Left ventricle myocardium superior (tissue), 1 donor: ENCODE measurements at places on chromosomes 1 and 21. TPM values are rescaled to one million over a fixed set of nuclear protein-coding genes. Genes with fewer than 3 reads are reported as not detected.

- peak; percentile 66 for DNase-seq
Measured at GRCh38 chr1:227944931-227945890, 2.5 kb downstream of the WNT9A start.

The NBPF20 gene
- 0.50 TPM for total RNA-seq

The ACTL8 gene
- not detected for total RNA-seq

DNA sequence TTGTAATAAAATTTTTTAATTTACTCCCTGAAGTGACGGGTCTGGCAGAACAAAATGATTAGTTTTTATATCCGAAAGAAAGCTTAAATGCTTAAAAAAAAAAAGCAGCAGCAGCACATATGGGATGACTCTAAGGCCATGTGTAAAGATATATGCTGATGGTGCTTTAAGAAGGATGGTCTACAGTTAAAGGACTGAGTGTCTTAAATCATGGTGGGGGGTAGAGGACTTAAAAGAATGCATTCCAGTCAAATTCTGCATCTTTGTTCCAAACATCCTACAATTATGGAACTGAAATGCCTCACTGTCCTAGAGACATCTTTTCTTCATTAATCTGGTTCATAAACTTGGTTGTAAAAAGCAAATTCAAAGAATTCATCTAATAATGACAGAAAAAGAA, 7.0 kb downstream of the KDM5B start:
- DNase-seq = no peak

DNA sequence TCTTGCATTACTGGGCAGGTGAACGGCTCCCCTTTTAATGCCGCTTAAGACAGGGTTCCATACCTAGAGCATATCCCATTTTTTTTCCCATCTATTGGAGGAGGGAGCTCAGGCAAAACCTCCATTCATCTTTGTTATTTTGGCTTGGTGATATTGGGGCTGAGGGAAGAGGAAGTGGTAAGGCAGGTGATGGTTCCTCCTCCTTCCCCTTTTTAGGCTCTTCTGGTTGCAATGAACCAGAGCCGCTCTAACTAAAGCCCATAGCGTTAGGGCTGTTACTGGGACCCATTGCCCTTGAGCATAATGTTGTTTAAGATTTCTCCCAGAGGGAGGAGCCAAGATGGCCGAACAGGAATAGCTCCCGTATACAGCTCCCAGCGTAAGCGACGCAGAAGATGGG, 21.1 kb downstream of the PYHIN1 start:
- DNase-seq = no peak

DNA sequence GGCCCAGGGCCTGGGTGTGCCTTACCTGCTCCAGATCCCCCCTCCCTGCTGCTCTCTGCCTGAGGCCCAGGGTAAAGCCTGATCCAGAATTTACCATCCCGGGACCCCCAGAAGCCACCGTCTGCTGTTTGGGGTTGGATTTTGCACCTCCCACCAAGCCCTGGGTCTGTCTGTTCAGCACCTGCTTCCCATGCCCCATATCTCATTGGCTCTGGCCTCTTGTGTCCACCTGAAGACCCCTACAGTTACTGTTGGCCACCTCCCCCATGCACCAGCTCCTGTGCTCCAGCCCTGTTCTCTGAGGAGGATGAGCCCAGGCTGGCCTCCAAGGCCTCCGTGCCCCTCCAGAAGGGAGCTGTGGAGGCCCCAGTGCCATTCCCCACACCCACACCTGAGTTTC, 113.9 kb downstream of the GRIK3 start:
- DNase-seq = no peak

GRCh38 chr1:200992382-200993048, 31.0 kb downstream of the KIF21B start:
- no peak for DNase-seq

The CNIH3 gene
- 0.99 TPM for total RNA-seq

The TSPAN1 gene
- 0.72 TPM for total RNA-seq

The UBASH3A gene
- total RNA-seq = not detected

The TIAM1 gene
- total RNA-seq = 1.8 TPM

GRCh38 chr1:200275415-200275814, 134.4 kb downstream of the ZNF281 start:
- no peak for DNase-seq

DNA sequence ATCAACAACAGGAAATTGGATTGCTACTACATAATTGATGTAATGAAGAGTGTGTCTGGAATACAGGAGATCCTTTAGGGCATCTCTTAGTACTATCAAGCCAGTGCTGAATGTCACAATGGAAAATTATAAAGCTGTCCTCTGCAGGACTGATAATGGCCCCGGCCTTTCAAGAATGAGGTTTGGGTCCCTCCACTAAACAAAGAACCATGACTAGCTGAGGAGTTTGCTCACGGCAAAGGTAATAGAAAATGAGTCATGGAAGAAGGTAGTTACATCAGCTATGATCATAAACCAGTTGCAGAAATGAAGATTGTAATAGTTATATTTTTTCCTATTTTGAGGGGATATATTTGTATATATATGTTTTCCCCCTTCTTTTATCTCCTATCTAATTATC, 145.8 kb downstream of the KCNJ6 start:
- no peak for DNase-seq

The ORC1 gene
- total RNA-seq = 0.32 TPM
